Fibroblast of the aortic adventitia (primary cell): ENCODE measurements at places on chromosomes 2 and 18. TPM values are rescaled to one million over a fixed set of nuclear protein-coding genes. Genes with fewer than 3 reads are reported as not detected.

Gene RSAD2
- total RNA-seq = 0.63 and 4.0 TPM in 2 replicates

DNA sequence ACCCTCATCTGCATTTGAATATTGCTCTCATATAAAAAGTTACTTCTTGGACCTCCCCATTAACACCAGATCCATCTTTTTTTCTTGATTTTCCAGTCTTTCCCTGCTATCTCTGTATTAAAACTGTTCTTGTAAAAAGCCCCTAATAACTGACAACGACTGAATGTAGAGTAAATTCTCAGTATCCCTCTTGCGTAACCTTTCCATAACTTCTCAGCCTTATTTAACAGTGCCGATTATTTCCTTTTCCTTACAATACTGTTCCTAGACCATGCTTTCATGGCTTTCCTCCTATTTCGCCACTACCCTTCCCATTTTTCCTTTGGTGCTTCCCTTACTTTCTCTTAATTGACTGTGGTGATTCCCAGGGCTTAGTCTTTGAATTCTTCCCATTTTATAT is 348.9 kb upstream of the DSEL start:
- DNase-seq = no peak

Gene TMEM247
- not detected in 2 replicates for total RNA-seq

GRCh38 chr2:174577967-174578589 is 19.5 kb downstream of the WIPF1 start:
- DNase-seq = peak; percentile 78

Gene DUSP28
- 3.6 and 6.1 TPM in 2 replicates for total RNA-seq

DNA sequence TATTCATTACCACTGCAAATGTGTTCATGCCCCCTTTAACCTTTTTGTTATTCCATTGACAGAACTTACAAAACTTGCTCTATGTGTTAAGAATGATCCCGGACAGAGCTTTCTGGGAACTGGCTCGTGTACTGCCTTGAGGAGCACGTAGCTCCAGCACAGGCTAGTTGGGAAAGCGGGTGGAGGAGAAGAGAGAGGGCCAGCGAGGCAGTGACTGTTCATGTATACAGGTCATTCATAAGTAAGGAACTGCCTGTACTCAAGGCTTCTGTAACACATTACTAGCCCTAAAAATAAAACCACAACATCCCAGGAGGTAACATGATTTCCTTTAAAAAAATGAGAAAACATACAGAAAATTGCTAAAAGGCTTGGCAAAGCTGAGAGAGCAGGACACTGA is 109.0 kb downstream of the STK39 start:
- DNase-seq = no peak

- DNase-seq = peak; percentile 17
Observed at GRCh38 chr18:11121443-11121849, 27.9 kb downstream of the PIEZO2 start.

- no peak for DNase-seq
Observed at GRCh38 chr2:170180031-170180566, 2.2 kb downstream of the MYO3B start.

GRCh38 chr2:2269426-2269825 is 61.6 kb downstream of the MYT1L start:
- DNase-seq = no peak

GRCh38 chr2:208366215-208367127 is 40.1 kb upstream of the PTH2R start:
- no peak for DNase-seq

DNA sequence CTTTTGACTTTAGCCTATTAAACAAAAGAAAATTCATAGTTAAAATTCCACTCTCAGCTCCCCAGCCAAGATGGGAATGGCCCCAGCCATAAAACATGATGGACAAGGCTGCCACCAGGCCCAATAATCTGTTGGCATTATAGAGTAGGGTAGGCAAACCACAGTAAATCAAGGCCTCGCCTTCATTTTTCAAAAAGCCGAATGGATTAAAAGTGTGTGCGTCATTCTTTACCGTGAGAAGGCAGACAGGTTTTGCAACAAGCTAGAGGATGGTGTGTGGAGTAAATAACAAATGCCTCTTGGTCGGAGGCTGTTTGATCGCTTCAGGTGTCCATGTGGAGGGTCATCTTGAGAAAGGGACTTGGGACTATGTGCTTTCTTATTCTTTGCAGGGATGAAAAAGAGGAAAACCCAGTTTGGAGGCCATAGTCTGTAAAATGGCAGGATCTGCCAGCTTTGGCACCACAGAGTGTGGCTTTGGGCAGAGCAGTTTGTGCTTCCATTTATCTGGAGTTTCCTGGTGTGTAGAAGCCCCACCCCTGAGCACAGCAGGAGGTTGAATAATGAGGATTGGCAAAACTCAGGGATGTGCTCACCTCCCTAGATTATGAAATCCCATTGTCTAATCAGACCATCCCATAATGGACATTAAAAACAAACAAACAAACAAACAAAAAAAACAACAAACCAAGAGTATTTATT is 57.1 kb upstream of the ITGB6 start:
- peak; percentile 45 for DNase-seq

Gene IL1R1
- 150 and 152 TPM in 2 replicates for total RNA-seq

GRCh38 chr2:60794271-60794863 is 38.3 kb downstream of the PAPOLG start:
- peak; percentile 45 for DNase-seq

GRCh38 chr2:60354713-60355112 is 198.7 kb downstream of the BCL11A start:
- no peak for DNase-seq

Gene MSTN
- 0.08 and 0.18 TPM in 2 replicates for total RNA-seq

DNA sequence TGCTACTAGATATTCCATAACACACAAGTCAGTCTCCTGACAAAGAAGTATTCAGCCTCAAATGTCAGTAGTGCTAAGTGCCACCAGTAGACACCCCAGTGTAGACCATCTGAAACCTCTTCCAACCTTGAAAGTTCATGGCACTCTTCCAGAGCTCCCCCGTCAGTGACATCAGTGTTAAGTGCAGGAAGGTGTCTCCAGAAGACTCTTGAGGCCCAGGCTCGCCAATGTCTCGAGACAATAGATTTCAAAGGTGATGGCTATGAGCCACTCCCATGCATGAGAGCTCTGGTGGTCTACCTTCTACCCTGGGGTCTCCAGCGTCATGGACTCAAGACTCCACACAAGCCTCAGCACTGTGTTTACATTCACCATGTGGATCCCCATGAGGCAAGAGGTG is 183.8 kb downstream of the SMAD2 start:
- DNase-seq = no peak

- peak; percentile 21 for DNase-seq
Observed at GRCh38 chr2:38064801-38065501, 11.0 kb downstream of the CYP1B1 start.

GRCh38 chr2:63049211-63049969 is 1.2 kb upstream of the OTX1 start:
- DNase-seq = no peak

GRCh38 chr18:46567196-46567595 is 89.8 kb downstream of the LOXHD1 start:
- no peak for DNase-seq

- DNase-seq = no peak
Observed at GRCh38 chr2:106885971-106886915, at the start of gene ST6GAL2. Gene ST6GAL2, minus strand, starts transcription at chr2:106886167. Its CDS starts 42,190 bp downstream, at chr2:106843977.

DNA sequence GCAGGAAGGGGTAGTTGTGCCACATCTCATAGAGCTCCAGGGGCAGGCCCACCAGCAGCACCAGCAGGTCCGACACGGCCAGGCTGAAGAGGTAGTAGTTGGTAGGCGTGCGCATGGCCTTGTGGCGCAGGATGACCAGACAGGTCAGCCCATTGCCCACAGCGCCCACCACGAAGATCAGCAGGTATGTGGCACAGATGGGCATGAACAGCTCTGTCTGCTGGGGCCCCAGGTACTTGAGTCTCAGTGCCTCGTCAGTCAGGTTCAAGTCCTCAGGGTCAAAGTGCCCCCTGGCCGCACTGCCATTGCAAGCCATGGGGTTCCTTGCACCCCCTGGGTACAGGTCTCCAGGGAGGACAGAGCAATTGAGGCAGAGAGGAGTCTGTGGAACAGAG is 1.6 kb downstream of the NMUR1 start:
- DNase-seq = no peak

DNA sequence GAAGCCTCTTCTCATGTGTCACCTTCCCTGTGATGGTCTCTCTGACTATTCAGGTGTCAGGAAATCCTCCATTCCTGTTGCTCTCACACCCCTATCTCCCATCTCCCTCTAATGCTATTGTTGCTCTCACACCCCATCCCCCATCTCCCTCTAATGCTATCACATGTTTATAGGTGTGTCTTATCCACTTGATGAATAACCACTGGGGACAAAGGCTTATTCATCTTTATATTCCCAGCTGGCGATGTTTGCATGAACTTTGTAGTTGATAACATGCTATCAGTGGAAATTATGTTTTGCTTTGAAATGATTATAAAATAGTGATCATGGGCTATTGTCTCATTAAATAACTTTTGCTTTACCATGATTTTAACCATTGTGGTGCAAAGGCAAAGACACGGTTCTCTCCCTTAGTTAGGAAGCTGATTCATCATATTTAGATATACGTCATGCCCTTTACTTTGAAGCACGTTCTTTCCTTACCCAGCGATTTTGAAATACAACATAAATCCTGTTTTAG is 220.5 kb downstream of the PMAIP1 start:
- DNase-seq = no peak

- DNase-seq = no peak
Observed at GRCh38 chr2:10830203-10830602, 17.6 kb upstream of the PDIA6 start.

DNA sequence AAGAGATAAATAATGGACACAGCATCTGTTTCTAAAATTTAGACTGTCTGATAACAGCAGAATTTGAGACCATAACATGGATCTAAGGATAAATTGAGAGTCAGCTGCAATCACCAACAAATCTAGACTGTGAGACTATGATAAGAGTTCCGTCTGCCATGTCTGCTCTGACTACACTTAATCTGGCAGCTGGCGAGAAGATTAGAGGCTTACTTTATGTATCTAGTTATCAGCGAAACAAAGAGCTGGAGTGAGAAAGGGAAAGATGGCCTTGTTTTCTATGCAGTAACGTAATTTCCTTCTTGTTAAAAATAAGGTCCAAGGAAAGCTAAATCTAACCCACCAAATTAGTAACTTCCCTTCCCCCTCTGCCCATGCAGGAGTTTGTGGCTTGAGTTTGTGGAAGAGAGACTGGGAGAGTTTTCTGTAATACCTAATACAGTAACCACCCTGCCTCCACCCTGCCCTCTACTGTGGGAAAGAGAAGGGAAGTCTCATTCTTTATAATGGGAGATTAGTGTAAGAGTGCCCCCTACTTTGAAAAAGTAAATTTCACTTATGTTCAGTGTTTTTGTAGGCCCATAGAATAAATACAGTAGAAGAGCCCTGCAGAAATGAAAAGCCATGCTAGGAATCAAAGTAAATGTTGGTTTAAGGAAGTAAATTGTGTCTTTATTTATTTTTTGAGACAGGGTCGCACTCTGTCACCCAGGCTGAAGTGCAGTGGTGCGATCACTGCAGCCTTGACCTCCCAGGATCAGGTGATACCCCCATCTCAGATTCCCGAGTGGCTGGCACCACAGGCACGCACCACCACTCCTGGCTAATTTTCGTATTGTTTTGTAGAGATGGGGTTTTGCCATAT is 27.5 kb downstream of the EML4 start:
- peak; percentile 53 for DNase-seq

Gene CNRIP1
- total RNA-seq = 40.0 and 46.9 TPM in 2 replicates

Gene ELP2
- total RNA-seq = 83.3 and 119 TPM in 2 replicates

- no peak for DNase-seq
Observed at GRCh38 chr2:127577973-127578372, 42.5 kb downstream of the MYO7B start.

Gene HOXD1
- total RNA-seq = not detected in 2 replicates

GRCh38 chr2:72696559-72696958 is 129.3 kb downstream of the EXOC6B start:
- no peak for DNase-seq

Gene CMPK2
- total RNA-seq = 1.9 and 11.0 TPM in 2 replicates

- no peak for DNase-seq
Observed at GRCh38 chr18:76463358-76463757, 31.7 kb downstream of the ZNF516 start.

DNA sequence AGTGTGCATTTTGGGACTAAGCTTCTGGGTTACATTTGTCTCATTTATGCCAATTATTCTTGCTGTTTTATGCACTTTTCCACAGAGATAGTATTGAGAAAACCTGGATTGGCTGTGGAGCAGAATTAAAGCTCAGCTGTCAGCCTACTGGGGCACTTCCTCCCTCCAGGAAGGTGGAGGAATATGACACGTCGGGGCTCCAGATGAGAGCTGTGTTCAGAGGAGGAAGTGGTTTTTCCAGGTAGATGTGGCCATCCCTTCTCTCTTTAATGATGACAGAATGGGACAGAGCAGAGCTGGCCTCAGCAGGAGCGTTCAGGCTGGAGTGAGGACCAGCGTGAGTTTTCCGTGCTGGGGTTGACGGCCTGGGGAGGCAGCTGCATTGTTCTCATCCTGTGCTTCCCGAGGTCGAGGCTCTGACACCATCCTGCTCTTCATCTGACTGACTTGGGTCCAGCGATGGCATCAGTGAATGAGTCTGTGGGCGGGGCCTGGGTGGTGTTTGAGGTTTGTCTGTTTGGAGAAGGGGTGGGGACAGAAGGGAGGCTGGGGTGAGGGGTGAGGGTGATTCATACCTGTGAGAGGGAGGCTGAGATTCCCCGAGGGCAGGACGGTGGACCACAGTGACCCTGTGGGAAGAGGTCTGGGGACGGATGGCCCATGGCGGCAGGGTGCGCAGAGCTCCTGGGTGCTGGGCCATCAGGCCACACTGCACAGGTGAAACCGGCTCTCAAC is 207.0 kb downstream of the LDLRAD4 start:
- DNase-seq = no peak

GRCh38 chr2:219573166-219573565 is 1.1 kb downstream of the INHA start:
- DNase-seq = no peak

Gene CGREF1
- 4.7 and 9.3 TPM in 2 replicates for total RNA-seq

Gene GALNT5
- total RNA-seq = 11.4 and 38.3 TPM in 2 replicates

Gene ATP8B1
- total RNA-seq = 11.2 and 80.4 TPM in 2 replicates

Gene ERFE
- 2.8 and 3.4 TPM in 2 replicates for total RNA-seq

Gene CACNB4
- total RNA-seq = 4.8 and 7.5 TPM in 2 replicates

GRCh38 chr2:239065962-239066361 is 218.1 kb downstream of the TWIST2 start:
- DNase-seq = no peak

Gene FEV
- total RNA-seq = not detected in 2 replicates

Gene RAB6C
- not detected in 2 replicates for total RNA-seq

- no peak for DNase-seq
Observed at GRCh38 chr2:190802626-190803209, 77.9 kb upstream of the GLS start.

DNA sequence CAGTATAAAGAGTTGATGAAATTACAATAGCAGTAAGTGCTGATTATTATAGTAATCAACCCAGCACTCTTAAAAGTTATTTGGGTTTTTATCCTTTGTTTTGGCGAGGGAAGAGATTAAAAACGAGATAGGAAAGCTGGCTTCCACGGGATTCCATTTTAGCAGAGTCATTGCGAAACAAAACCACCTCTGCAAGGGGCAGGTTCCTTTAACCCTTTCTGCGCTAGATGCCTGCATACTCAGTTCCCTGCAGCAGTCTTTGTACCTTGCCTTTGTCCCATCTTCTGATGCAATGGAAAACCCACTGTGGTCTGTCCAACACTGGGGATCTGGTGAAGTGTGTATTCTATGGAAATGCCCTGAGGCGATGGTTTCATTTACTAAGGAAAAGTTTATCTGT is 2.7 kb downstream of the YPEL5 start:
- no peak for DNase-seq

Gene GLI2
- 1.9 and 5.3 TPM in 2 replicates for total RNA-seq

GRCh38 chr2:147860009-147860408 is 15.2 kb downstream of the ACVR2A start:
- no peak for DNase-seq
